ENCODE measurements at places on chromosomes 3 and 15.

GRCh38 chr15:27855137-27855536 lies 244.0 kb downstream of the OCA2 start:
- no peak for DNase-seq

- no peak for DNase-seq
Observed at GRCh38 chr3:120894316-120895057, 13.5 kb upstream of the STXBP5L start.

- no peak for DNase-seq
Observed at GRCh38 chr3:159626598-159626997, 362.0 kb upstream of the IL12A start.

DNA sequence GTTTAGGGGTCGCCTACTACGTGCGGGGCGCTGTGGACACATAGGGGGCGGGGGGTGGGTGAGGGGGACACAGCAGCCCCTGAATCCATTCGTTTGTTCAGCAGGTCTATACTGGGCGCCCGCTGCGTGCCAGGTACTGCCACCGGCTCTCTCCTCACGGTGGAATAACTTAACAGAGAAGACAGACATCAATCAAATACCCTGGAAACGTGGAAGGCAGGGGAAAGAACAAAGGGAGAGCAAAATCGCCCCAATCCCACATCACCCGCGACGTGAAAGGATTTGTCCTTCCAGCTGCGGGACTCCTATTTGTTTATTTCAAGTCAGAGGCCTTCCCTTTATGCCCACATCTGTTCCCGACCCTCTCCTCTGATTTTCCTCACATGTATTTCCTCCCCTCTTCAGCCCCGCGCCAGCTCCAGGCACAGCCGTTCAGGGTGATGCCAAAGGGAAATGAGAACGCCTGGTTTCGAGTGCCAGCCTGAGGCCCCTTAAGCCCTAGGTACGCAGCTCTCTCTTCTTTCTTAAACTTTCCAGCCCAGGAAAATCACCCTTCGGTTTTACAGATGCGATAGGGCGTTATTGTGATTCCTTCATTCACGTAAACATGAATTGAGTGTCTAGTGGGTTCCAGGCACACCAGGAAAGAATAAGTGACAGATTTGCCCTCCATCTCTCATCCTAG lies 726 bp upstream of the PROK2 start:
- DNase-seq = no peak

DNA sequence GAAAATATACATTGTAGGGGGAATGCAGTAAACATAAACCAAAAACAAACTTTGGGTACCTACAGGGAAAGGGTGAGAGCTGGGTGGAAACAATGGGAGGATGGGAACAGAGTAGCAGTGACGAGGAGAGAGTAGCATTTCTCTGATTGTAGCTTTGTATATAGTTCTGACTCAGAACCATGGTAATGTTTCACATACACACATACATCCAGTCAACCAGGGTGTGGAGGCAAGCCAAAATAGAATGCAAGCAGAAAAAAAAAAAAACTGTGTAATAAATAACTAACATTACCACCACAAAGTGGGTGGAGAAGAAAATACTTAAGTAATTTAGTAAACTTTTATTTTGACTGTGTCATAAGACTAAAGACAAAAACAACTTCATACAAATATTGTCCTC lies 27.2 kb downstream of the BCL2A1 start:
- no peak for DNase-seq
